Activated naive CD4-positive, alpha-beta T cell treated with anti-CD3 and anti-CD28 coated beads for 36 hours (primary cell): ENCODE measurements at places on chromosomes 7 and 10. TPM values are rescaled to one million over a fixed set of nuclear protein-coding genes. Genes with fewer than 3 reads are reported as not detected.
A peak's percentile ranks its signal among the peaks of the same experiment; 100 is the strongest.

DNA sequence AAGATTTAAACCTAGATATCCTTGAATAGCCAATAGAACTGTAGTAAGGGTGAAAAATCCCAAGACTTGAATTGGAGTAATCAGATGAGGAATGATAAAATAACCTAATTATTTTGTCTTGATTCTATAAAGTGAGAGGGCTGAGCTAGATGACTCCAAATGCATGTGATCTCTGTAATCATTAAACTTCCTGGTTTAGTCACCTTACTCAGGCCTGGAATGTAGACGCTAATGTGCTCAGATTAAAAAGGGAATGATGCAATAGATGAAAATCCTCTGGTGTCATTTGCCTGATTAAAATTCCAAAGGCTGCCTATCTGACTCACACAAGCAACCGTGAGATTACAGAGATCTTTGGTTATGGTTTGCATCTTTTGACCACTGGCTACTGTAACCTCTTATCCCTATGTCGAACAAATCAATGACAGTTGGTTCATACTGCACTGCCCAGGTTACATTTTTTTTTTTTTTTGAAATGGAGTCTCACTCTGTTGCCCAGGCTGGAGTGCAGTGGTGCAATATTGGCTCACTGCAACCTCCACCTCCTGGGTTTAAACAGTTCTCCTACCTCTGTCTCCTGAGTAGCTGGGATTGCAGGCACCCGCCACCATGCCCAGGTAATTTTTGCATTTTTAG, 2.9 kb upstream of the HKDC1 start:
- no peak for DNase-seq

- no peak for DNase-seq
These were observed 100.6 kb upstream of the DIP2C start for GRCh38 chr10:789831-790701.

Gene AGAP9
- total RNA-seq, result 7.9 TPM

- no peak for DNase-seq
These were observed 17.8 kb upstream of the LMOD2 start for GRCh38 chr7:123637878-123638277.

Gene MINDY3
- 9.0 TPM for total RNA-seq

Gene SLC26A3
- total RNA-seq, result not detected

- no peak for DNase-seq
These were observed 76.8 kb upstream of the MKI67 start for GRCh38 chr10:128203028-128203427.

GRCh38 chr7:49778731-49779270, 5.4 kb downstream of the VWC2 start:
- DNase-seq, result no peak

- no peak for DNase-seq
These were observed 359.5 kb downstream of the PTEN start for GRCh38 chr10:88222881-88223280.

DNA sequence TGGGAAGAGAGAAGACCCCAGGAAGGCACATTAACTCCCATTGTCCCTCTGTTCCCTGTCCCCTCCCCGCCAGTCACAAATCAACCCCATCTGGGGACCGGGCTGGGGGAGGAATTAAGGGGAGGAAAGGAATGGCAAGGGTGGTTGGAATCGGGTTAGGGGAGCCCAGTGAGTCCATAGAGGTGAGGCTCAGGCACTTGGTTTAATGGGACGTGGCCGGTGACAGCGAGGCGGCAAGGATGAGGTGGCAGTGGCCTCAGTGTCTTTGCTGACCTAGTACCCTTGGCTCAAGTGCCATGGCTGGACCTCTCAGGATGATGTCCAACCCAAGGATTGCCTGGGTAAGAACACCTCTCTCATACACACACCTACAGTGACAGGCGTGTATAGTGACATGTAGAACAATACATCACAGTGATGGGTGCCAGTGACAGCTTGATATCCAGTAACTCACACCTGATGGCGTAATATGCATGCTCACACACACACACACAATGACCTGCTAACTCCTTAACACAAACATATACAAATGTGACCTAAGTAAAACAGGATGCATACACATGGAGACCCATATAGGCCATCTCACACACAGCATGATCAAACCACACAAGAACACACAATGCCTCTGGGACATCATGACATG, 12.3 kb downstream of the KCNIP2 start:
- no peak for DNase-seq

DNA sequence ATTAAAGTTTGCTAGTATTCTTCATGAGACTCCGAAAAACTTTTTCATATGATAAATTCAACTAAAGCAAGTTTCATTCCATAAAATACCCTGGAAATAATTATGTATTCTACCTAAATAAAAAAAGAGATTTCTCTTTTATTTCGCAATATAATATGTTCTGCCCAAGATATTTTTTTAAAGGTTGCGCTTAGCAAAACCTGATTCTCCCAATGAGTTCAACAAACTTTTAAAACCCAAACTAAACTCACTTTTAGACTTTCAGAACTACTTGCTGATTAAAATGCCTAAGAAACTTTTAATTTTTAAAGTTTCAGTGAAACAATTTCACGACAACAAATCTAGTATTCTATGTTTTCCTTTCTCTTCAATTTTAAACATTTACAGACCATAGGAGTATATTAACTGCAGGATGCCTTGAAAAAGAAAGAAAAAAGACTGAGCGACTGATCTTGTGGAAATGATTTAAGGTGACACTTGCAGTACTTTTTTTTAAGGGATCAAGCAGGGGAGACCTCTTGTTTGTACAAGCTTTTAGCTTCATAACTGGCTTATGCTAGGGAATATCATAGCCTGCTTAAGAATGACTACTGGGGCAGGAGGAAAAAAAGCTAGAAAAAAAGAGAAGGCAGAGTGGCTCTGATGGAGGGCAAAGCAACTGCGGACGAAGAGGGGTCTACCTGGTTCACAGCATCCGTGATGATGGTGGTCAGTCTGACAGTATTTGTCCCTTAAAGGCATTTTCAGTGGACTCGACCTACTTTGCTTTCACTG, 1.5 kb downstream of the ZNF800 start:
- DNase-seq, result no peak

DNA sequence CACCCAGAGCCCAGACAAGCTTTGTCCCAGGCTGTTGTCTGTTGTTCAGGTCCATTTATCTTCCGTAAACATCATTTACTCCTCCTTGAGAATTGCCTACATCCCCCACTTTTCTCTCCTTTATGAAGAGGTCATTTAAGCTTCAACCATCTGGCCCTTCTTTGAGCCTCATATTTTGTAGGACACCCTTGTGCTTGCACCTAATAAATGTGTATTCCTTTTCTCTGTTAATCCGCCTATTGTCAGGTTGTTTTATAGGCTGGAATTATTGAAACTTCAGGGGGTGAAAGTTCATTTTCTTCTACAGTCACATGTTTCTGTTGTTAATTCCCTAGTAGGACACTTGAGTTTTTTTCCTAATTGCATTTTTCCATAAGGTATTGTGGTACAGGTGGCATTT, 19.6 kb upstream of the CTTNBP2 start:
- no peak for DNase-seq

Gene OR2A12
- not detected for total RNA-seq

GRCh38 chr10:7408291-7409044, 2.4 kb downstream of the SFMBT2 start:
- DNase-seq, result peak; percentile 72

DNA sequence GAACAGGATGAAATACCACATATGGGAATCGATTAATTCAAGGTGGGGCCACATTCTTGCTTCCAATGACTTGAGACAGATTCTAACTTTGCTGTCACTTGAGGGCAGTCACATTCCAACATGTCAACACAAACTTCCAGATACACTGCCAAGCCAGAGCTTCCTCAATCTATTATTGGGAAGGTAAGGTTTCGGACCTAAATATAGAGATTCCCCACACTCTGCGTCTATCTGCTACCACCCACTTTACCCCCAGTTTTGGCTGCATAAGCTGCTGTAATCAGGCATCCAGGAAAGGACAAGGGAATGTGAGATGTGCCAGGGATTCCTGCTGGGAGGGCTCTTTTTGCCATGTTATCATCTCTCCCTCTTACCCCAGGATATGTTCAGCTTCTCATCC, 20.5 kb upstream of the DGKI start:
- DNase-seq, result no peak

DNA sequence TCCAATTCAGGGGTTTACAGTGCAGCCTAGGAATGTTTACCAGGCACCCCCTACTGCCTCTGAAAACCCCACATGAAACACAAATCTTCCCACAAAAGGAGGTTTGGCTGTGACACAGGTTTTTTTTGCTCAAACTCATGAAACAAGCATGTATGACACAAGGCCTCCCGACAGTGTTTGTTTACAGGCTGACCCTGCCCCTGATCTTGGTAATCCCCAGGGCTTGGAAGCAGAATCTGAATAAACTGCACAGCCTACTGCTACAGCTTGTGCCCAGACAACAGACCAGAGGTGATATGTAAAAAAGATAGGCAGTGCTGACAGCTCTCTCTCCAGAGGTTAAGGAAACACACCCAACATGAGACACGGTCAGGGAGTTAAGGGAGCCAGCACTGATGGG, 184.2 kb downstream of the KMT2E start:
- no peak for DNase-seq

DNA sequence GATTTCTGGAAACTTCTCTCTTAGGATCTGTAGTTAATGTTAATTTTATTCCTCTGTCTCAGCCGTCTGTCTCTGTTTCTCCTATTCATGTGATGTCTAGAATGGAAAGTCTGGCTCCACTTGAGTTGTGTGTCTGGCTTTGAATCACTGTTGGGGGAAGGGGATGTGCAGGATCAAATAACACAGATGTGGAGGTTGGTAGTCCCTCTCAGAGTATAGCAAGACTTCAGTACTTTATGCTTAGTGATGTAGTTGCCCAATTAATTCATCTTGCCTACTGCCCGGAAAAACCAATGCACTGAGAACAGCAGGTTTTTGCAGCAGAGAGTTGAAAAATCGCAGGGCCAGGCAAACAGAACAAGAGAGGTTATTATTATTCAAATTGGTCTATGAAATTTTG, 79.2 kb downstream of the PHTF2 start:
- no peak for DNase-seq

- no peak for DNase-seq
These were observed 16.4 kb downstream of the GRB10 start for GRCh38 chr7:50766106-50766848.

Gene GOLGA7B
- 0.31 TPM for total RNA-seq

Gene TMEM273
- 0.72 TPM for total RNA-seq

Gene ELN
- 0.19 TPM for total RNA-seq

- no peak for DNase-seq
These were observed 942.5 kb upstream of the ZWINT start for GRCh38 chr10:57303566-57303965.

Gene CD36
- not detected for total RNA-seq

DNA sequence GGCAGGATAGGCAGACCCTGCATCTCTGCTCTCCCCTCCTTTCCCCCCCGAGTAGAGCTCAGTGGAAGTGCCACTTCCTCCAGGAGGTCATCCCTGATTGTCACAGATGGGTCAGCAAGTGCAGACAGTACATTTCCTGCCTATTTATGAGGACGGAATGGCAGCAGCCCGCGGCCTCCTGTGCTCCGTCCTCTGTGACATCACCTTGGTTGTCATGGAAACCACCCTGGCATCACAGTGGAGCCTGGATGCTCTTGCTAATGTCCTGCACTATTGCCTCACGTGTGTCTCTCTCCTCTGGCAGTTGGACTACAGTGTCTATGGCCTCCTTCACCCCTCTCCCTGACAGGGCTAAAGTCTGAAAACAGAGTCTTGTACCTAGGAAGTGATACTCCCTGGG, 148.6 kb downstream of the SH3PXD2A start:
- no peak for DNase-seq

GRCh38 chr10:24866604-24867583, 85.5 kb downstream of the PRTFDC1 start:
- DNase-seq, result no peak

DNA sequence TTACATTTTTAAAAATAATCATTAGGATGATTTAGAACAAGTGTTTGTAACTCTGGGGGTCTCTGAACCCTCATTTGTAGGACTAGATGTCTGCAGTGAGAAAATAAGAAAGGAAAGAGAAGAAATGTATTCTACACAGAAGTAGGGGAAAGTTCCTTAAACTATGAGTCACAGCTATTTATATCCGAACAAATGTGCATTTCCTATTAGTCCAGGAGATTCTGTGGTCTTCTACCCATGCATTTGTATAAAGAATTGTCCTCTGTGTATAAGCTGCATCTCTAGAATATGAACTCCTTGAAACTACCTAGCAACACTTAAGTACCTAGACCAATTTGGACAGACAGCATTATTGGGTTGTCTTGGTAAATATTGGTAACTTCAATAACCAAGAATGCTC, 15.9 kb upstream of the CD36 start:
- DNase-seq, result no peak

GRCh38 chr7:76234931-76235441, 33.3 kb downstream of the SRRM3 start:
- peak; percentile 90 for DNase-seq

Gene SLC35G1
- 4.1 TPM for total RNA-seq

DNA sequence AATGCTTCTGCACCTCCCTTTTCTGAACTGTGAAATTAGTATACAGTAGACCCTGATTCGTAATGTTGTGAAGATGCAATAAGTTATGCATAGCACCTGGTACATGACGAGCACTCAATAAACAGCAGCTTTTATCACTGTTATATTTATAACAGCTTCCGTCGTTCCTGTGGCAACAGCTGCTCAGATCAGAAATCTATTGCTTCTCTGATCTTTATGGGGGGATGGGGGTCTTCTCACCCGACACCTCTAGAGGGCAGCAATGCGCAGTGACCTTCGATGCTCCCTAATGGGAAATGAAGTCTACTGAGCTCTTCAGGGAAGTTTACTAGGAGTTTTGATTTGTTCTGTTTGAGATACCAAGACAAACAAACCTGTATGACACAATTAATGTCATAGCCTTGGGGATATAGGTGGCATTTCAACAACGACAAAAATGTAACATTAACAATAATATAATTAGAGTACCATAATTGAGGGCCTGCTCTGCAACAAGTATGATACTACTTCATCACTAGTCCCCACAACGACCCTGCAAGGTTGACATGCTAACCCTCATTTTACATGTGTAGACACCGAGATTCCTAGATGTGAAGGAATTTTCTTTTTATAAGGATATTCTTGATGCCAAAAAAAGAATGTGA, 289.6 kb downstream of the SFMBT2 start:
- DNase-seq, result peak; percentile 86

DNA sequence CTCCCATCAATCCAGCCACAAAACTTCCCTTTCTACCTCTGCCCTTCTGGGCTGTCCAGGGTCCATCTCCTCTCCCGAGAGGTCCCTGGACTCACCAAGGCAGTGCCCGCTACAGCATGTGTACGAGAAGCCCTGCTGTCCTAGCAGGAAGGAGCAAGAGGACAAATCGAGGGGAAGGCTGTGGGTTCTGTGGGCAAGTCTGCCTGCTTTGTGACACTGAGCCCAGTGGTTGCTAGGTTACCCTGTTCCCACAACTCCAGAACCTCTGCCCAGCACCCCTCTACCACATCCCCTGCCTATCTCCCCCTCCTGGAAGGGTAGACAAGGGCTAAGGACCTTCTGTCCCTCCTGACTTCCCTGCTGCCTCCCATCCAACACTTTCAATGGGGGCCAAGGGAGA, at the start of gene TBATA:
Gene TBATA, minus strand, starts transcription at position 188 of the 400 bp plus-strand sequence. CDS start 1,998 bp downstream, outside the sequence.
- no peak for DNase-seq

Gene OR2A1
- not detected for total RNA-seq

GRCh38 chr7:78224923-78225322, 426.4 kb downstream of the PHTF2 start:
- no peak for DNase-seq

Gene COL26A1
- not detected for total RNA-seq

GRCh38 chr10:32962521-32962920, 4.5 kb upstream of the ITGB1 start:
- DNase-seq, result no peak
